Natural killer cell (primary cell): ENCODE measurements at places on chromosomes 16 and 17.

GRCh38 chr17:1078831-1079561, 82.1 kb downstream of the TIMM22 start:
- no peak for DNase-seq

DNA sequence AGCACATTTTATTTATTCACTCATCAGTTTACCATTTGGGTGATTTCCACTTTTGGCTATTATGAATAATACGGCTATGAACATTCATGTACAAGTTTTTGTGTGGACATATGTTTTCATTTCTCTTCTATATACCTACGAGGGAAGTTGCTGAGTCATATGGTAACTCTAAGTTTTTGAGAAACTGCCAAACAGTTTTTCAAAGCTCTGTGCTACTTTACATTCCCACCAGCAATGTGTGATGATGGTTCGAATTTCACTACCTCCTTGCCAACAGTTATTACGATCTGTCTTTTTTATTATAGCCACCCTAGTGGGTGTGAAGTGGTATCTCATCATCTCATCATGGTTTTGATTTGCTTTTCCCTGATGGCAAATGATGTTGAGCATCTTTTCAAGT, 63.7 kb upstream of the MRTFB start:
- no peak for DNase-seq

DNA sequence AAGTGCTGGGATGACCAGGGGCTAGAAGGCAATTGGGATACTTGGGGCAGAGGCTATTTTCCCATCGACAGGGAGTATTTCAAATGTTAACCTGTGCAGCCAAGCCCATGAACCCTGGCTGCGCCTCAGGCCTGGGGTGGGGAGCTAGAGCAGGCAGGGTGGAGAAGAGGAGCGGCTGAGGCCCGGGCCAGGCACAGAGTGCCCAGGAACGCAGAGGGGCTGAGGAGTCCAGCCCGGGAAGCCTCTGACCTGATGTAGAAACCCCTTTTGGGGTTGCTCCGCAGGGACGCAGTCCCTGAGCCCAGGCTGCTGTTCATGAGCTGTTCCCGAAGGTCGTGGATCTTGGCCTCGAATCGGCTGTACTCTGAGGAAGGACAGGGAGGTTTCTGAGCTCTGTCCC, 16.8 kb upstream of the ASGR1 start:
- DNase-seq, result no peak

GRCh38 chr17:53472586-53472985, 350.1 kb upstream of the KIF2B start:
- no peak for DNase-seq

DNA sequence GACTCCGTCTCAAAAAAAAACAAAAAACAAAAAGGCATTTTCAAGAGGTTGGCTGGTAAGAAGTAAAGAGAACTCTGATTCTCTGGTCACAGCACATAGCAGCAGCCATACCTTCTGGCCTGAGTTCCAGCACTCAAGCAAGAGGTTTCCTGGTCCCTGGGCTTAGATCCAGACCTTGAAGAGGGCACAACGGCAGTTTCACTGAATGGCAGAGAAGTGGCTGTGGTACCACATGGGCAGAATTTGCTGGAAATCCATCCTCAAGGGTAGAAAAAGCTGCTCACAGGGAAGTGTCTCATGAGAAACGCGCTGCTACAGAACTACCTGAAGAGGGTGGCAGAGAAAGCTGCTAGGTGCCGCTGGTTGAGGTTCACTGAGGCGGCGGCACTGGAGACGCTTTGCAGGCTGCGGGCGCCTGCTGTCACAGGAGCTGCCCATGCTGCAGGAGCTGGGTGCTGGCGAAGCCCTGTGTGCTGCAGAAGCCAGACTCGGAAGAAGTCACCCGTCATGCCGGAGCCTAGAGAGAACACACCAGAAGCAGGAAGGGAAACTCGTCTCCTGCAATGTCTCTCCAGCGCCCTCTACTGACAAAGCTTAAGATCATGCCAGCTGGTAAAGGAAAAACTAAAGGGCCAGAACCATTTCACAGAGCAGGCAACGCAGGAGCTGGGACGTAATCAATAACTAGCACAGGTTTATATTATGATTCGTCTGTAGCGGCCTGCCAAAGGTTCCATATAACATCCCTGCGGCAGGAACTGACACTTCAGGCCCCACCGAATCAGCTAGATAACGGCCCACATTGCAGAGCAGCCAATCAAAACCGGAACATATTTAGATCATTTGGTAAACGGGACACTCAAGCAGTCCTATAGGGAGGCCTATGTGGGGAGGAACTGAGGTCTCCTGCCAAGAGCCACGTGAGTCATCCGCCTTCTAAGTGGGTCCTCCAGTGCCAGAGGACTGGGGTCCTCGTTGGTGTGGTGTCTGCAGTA, 5.4 kb upstream of the ZNF213 start:
- peak; percentile 95 for DNase-seq

- DNase-seq, result no peak
Observed at GRCh38 chr16:89320782-89321501, 103.4 kb downstream of the ZNF778 start.

DNA sequence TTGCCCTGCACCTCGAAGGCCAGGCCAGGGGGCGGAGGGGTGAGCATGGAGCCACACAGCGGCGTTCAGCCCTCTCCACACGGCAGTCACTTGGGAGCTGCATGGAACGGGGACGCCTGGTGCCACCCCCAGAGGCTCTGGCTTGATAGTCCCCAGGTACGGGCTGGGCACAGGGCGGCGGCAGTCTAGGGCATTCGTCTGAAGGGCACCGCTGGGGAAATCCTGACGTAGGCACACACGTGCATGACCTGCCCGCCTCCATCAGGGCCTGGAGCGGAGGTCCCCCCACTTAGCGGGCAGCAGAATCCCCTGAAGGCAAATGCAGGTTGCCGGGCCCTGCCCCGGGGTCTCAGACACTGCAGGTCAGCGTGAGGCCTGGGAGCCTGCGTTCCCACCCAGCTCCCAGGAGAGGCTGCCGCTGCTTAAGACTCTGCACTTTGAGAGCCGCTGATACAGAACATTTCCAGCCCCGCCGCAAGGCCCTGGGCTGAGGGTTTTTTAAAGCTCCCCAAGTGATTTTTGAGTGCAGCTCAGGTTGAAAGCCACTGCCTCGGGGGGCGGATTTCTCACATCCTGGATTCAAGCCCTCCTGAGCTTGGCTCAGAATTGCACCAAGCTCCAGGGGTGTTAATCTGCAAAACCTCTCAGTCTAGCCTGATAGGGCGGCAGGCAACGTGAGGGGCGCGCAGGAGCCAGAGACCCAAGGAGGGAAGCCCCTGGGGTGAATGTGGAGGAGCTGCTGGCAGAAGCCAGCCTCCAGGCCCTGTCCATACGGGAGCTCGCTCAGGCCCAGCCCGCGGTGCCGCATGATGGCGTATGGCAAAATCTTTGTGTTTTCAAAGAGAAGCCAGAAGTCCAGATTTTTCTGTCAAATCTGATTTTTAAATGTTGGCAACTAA, 182.3 kb upstream of the GSE1 start:
- DNase-seq, result no peak

DNA sequence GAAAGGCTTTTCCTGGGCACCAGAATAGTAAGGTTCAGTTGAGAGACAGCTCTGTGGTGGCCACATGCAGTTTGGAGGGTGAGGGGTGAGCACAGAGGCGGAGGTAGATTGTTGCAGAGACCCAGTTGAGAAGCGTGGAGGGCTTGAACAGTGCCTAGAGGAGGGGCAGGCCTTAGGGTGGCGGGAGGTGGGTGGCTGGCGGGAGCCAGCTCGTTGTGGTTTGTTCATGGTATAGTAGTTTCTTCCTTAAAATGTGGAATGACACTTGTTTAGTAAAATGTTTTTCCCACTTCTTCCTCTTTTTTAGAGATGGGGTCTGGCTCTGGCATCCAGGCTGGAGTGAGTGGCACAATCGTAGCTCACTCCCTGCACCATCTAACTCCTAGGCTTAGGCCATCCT, 14.2 kb downstream of the USP10 start:
- no peak for DNase-seq

DNA sequence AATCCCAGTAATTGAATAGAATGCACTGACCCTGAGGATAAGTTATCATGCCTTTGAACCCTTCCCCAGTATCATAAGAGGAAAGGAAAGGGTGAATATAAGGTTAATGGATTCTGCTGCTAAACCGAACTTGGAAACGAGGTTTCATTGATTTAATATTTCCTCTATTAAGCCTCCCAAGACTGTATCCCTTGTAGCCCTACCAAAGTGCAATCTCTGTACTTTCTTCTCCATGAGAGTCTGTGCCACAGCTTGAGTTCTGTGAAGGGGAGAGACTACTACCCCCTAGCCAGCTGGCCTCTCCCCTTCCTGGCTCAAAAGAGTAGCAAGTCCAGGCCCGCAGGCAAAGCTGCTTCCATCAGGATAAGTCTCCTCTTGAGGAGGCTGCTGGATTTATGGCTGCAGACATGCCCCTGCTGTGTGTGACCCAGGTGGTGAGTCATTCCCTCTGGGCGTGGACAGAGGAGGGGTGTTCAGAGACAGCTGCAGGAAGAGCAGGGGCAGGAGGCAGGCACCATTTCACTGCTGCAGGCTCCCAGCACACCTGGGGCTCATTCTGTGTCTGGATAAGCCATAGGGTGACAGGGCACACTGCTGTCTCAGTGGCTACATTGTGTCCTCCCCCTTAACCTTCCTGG, 58.4 kb downstream of the TOM1L2 start:
- DNase-seq, result no peak

DNA sequence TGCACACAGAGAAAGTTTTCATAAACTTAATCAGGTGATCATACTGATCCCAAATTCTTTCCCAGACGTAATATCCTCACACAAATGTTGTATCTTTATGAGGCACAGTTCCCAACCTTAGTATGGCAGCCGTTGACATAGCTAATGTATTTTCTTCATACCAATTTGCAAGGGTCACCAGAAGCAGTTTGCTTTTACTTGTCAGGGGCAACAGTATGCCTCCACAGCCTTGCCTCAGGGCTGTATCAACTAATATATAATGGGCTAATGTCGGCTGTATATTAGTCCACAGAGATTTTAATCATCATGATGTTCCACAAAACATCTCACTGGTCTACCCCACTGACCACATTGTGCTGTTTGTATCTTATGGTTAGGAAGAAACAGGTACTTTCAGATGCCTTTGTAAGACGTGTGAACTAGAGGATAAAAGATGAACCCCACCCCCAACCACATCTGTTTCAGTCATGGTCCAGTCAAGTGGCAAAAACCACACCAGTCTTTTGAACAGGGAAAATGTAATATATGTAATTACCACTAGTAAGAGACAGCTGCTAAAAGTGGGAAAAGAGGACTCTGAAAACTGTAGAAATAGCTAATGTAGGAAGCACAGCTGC, 55.2 kb downstream of the GAN start:
- no peak for DNase-seq
